ENCODE measurements at places on chromosomes 7 and 10. TPM values are rescaled to one million over a fixed set of nuclear protein-coding genes. Genes with fewer than 3 reads are reported as not detected.

Gene NFKB2
- 56.6 TPM for total RNA-seq

Gene CCSER2
- 78.8 TPM for total RNA-seq

Gene ANKRD2
- not detected for total RNA-seq

Gene PLCE1
- not detected for total RNA-seq

Gene MRC1
- total RNA-seq: not detected

Gene ARL3
- total RNA-seq: 5.2 TPM

Gene ERVW-1
- not detected for total RNA-seq

Gene FEZF1
- not detected for total RNA-seq

GRCh38 chr7:157691586-157692459, 355.0 kb downstream of the DNAJB6 start:
- H3K36me3 ChIP-seq: no peaks in the 10 kb centered on the region
- H3K27me3 ChIP-seq: peaks cover 54% of the 10 kb centered on the region
- no peak for DNase-seq
- H3K4me1 ChIP-seq: peaks cover 15% of the 10 kb centered on the region

DNA sequence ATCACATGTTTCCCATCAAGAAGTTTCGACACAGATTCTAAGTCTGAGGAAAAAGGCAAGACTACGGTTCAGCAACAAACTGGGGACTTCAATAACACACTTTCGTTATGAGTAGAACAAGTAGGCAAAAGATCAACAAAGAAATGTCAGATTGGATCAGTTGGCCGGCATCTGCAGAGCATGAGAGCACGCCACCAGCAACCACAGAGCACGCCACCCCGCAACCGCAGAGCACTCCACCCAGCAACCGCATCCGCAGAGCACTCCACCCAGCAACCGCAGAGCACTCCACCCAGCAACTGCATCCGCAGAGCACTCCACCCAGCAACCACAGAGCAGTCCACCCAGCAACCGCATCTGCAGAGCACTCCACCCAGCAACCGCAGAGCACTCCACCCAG, 89.7 kb upstream of the FAM20C start:
- no peak for DNase-seq
- H3K27me3 ChIP-seq: peaks cover 4% of the 10 kb centered on the region
- no peaks in the 10 kb centered on the region for H3K36me3 ChIP-seq
- H3K27ac ChIP-seq: peak overlapping the region; percentile 67

DNA sequence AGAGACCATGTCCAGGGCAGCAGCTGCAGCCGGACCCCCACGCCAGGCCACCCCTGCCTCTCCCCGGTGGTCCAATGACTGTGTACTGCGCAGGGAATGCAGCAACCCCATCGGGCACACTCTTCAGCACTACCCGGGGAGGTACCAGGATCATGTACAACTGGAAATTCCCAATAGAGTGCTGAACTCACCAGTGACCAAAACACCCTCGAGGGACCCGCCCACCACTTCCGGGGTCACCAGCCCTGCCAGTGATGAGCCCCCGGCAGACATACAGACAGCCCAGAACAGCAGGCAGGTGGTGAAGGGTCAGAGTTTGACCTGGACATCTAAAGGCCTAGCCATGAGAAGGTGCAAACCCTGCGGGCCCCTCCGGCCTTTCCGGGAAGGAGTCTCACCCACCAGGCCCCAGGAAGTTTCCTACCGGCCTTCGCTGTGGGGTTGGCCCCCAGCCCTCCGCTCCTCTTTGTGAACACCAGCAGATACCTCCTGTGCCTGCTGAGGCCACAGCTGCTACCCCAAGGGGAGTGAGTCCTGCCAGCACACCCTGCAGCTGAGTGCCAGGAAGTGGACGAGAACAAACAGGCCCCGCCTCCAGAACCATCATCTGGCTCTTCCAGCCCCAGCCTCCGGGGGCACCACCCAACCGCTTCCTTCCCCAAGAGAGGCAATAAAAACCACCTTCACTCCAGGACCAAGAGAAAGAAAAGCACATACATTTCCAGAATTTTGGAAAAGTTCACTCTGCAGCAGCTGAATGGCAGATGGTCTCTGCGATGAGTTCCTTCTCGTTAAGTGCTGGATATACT, 5.0 kb upstream of the ANKRD61 start:
- H3K27me3 ChIP-seq: no peaks in the 10 kb centered on the region
- H3K4me3 ChIP-seq: peak overlapping the region; percentile 68
- peaks cover 73% of the 10 kb centered on the region for H3K36me3 ChIP-seq
- DNase-seq: peak; percentile 86
- peak overlapping the region; percentile 89 for H3K27ac ChIP-seq
- H3K4me1 ChIP-seq: peaks cover 25% of the 10 kb centered on the region

- H3K36me3 ChIP-seq: no peaks in the 10 kb centered on the region
- DNase-seq: no peak
- no peak overlapping the region for H3K27ac ChIP-seq
- peak overlapping the region; percentile 82 for H3K4me3 ChIP-seq
- peaks cover 25% of the 10 kb centered on the region for H3K27me3 ChIP-seq
- H3K4me1 ChIP-seq: peaks cover 9% of the 10 kb centered on the region
These were observed 21.8 kb downstream of the FGFBP3 start for GRCh38 chr10:91887272-91888076.

DNA sequence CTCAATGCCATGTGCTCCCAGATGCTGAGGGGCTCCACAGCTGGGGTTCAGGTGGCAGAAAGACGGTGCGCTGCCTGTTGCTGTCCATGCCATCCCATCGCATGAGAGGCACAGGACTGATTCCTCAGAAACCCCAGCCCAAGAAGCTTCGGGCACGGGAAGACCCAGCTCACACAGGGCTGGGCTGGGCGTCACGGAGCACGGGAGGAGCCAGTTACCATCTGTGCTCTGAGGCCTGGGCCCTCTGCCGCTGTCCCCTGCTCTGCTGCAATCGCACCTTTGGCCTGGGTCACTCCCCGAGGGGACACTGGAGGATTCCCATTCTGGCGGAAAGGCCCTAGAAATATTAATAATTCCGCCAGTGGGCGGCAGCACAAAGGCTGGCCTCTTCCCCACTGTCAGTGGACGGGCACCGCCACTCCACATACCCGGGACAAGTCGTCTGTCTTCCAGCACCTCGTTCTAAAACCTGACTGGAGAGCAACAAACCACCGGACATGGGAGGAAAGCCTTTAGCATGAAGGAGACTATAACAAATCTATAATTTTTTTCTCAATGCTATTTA, 92.1 kb downstream of the PIP4K2A start:
- peaks cover 31% of the 10 kb centered on the region for H3K36me3 ChIP-seq
- H3K27me3 ChIP-seq: no peaks in the 10 kb centered on the region
- no peak overlapping the region for H3K27ac ChIP-seq
- peaks cover 94% of the 10 kb centered on the region for H3K4me1 ChIP-seq
- no peak overlapping the region for H3K4me3 ChIP-seq

DNA sequence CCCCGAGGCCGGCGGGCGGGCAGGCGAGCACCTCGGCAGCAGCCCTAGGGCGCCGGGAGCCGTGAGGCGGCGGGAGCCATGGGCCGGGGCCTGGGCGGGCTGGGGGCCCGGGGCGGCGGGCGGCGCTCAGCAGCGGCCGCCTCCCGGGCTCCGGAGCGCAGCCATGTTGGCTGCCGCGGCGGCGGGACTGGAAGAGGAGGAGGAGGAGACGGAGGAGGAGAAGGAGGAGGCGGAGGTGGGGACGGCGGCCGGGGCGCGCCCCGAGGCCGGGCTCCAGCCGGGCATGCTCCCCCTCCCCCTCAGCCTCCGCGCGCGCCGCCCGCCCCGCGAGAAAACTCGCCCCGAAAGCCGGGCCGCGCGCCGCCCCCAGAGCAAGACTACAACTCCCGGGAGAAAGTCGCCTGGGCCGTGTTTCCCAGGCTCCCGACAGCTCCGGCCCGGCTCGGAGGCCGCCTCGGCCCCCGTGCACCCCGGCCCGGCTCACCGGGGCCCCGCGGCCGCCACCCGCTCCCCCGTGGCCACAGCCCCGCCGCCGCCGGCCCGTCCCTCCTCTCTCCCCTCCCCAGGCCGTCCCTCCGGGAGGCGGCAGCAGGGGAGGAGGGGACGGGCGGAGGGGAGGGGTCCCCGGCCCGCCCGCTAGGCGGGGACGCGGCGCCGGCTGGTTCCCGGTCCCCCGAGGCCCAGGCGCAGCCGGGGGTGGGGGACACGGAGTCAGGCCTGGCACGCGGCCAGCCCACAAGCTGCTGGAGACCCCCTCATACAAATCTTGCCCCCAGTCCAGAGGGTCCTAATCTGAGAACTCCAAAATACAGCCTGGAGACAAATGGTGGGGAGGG, at the start of gene DLG5:
TSS of gene DLG5 (minus strand) at position 190 of the 836 bp plus-strand sequence. CDS start 235 bp downstream, outside the sequence.
- H3K36me3 ChIP-seq: no peaks in the 10 kb centered on the region
- peak; percentile 41 for DNase-seq
- peaks cover 15% of the 10 kb centered on the region for H3K4me1 ChIP-seq
- no peak within 1 kb of the TSS for H3K27ac ChIP-seq

DNA sequence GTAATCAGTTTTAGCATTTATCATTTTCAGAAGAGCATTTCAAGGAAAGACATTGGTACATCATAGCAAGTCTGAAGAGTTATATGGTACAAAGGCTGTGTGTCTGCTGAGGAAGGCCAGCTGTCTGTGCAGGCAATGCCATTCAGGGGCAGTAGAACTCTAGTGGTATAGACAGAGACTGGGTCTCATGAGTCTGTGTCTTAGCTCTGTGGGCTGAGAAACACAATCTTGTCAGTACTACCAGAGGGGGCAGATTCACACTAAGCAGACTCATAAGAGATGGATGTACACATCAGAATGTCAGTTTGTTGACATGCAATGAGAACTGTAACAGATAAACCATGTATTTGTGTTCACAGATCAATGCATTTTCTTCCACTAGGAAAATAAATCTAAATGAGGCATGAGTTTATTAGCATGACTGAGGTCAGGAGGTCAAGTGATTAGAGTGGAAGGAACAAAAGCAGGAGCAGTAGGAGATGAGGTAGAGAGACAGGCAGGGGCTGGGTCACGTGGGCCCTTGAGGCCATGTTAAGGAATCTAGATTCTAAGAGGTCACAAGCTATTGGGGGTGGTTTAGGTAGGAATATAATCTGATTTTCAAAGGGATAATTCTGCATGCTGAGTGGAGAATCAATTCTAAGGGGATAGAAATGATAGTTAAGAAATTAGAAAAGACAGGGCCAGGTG, 7.5 kb upstream of the GGCT start:
- no peak overlapping the region for H3K27ac ChIP-seq
- no peaks in the 10 kb centered on the region for H3K27me3 ChIP-seq
- DNase-seq: no peak
- no peak overlapping the region for H3K4me3 ChIP-seq
- H3K4me1 ChIP-seq: no peaks in the 10 kb centered on the region
- no peaks in the 10 kb centered on the region for H3K36me3 ChIP-seq

GRCh38 chr7:32088451-32088881, 18.3 kb upstream of the PDE1C start:
- H3K36me3 ChIP-seq: no peaks in the 10 kb centered on the region
- H3K4me3 ChIP-seq: no peak overlapping the region
- H3K27me3 ChIP-seq: no peaks in the 10 kb centered on the region
- H3K4me1 ChIP-seq: no peaks in the 10 kb centered on the region

GRCh38 chr7:74194686-74195085, 15.1 kb upstream of the LAT2 start:
- no peak for DNase-seq
- peaks cover 19% of the 10 kb centered on the region for H3K4me1 ChIP-seq
- peak overlapping the region; percentile 87 for H3K27ac ChIP-seq
- H3K4me3 ChIP-seq: no peak overlapping the region

GRCh38 chr7:100591596-100591995, 5.5 kb downstream of the FBXO24 start:
- no peak for DNase-seq
- H3K36me3 ChIP-seq: no peaks in the 10 kb centered on the region
- H3K27me3 ChIP-seq: peaks cover 10% of the 10 kb centered on the region
- no peak overlapping the region for H3K27ac ChIP-seq
- peaks cover 10% of the 10 kb centered on the region for H3K4me1 ChIP-seq

GRCh38 chr10:80275135-80275498, 14.3 kb downstream of the MAT1A start:
- H3K27me3 ChIP-seq: peaks cover 2% of the 10 kb centered on the region
- H3K27ac ChIP-seq: no peak overlapping the region
- DNase-seq: no peak

GRCh38 chr10:124319926-124320391, 98.8 kb downstream of the OAT start:
- H3K4me1 ChIP-seq: no peaks in the 10 kb centered on the region
- DNase-seq: no peak
- peaks cover 5% of the 10 kb centered on the region for H3K27me3 ChIP-seq
- no peaks in the 10 kb centered on the region for H3K36me3 ChIP-seq

DNA sequence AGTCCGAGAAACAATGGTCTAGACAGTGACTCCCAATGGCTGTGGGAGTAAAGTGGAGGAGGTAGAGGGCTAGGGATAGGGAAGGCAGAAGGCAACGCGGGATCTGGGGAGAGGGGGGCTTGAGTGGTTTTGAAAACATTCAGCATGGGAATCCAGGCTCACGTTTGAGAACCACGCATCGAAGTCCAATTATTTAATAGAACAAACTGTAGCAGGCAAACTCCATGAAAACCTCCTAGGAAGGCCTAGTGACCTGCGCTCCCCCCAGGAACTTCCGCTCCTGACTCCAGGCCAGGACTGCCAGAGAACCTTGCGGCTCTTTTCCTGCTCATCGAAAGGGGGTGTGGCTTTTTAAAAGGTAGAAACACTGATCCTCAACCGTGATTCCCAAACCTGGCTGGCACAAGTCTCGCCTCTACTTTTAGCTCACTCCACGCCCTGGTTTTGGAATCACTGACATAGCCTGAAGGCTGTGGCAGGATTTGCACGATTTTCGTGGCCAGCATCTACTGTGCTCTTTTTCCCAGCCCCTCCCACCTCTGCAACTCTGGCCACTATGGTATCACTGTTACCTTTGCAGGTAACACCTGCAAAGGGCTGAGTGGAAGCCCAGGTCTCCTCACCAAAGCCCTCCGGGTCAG, 43.4 kb downstream of the MYOF start:
- no peak overlapping the region for H3K4me3 ChIP-seq
- no peaks in the 10 kb centered on the region for H3K4me1 ChIP-seq
- H3K27ac ChIP-seq: no peak overlapping the region
- H3K27me3 ChIP-seq: no peaks in the 10 kb centered on the region
- H3K36me3 ChIP-seq: no peaks in the 10 kb centered on the region

GRCh38 chr10:17010363-17011145, 119.1 kb downstream of the CUBN start:
- no peaks in the 10 kb centered on the region for H3K27me3 ChIP-seq
- peaks cover 27% of the 10 kb centered on the region for H3K4me1 ChIP-seq
- no peak for DNase-seq
- H3K4me3 ChIP-seq: no peak overlapping the region

DNA sequence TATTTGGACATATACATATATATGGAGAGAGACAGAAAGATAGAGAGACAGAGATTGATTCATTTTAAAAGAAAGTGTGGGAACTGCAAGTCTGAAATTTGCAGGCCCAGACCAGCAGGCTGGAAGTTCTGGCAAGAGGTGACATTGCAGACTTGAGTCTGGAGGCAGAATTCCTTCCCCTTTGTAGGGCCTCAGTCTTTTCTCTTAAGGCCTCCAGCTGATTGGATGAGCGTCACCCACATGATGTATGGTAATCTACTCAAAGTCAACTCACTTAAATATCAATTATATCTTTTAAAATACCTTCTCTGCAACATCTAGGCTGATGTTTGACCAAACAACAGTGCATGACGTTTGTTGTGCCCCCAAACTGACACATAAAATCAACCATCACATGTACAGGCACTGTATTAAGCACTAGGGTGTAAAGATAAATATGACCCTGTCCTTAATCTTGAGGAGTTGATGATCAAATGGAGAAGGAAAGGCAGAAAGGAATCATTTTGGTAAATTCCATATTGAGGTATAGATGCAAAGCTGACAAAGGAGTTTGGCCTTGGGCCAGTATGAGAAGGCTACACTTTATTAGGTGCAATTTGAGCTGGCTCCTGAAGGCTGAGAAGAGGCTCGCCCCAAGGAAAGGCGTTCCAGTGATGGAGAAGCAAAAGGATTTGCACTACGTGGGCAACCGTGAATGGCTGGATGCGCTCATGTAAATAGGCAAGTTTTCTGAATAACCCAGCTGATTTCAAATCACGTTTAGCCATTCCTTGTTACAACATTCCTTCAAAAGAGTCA, 52.6 kb downstream of the BPGM start:
- H3K36me3 ChIP-seq: no peaks in the 10 kb centered on the region
- DNase-seq: no peak
- H3K4me1 ChIP-seq: no peaks in the 10 kb centered on the region
- H3K27ac ChIP-seq: no peak overlapping the region
